NCI-H1092 treated with DMSO at 0.1 percent for 48 hours (cell line): ENCODE measurements at places on chromosomes 16 and 17.
A peak's percentile ranks its signal among the peaks of the same experiment; 100 is the strongest.

- no peak for DNase-seq
Measured at GRCh38 chr17:4938688-4939545, 929 bp downstream of the SLC25A11 start.

- no peak for DNase-seq
Measured at GRCh38 chr16:57411362-57411976, 6.9 kb downstream of the CCL17 start.

GRCh38 chr16:10576390-10577304, 3.8 kb downstream of the EMP2 start:
- no peak for DNase-seq

DNA sequence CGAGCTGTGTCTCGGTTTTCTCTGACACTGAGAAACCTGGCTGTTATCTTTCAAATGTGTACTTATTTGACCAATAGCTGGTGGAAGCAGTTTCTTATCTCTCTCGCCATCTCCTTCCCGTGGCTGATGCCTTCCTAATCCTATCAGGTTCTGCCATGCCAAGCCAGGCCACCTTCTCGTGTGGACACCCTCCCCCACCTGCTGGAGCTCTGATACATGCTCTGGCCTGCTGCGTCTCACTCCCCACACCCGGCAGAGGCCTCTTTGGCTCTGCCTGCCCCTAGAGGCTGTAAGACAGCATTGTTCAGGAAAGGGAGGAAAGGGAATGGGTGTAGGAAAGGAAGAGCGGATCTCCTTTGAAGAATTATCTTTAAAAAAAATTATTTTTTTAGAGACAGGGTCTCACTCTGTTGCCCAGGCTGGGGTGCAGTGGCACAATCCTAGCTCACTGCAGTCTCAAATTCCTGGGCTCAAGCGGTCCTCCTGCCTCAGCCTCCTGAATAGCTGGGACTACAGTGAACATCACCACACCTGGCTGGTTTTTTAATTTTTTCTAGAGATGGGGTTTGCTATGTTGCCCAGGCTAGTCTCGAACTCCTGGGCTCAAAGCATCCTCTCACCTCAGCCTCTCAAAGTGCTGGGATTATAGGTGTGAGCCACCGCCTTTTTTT, 7.5 kb upstream of the ARMC5 start:
- peak; percentile 18 for DNase-seq

GRCh38 chr16:72113616-72113945, 19.9 kb downstream of the DHX38 start:
- DNase-seq: no peak

- no peak for DNase-seq
Measured at GRCh38 chr16:63653044-63653839, 1468.6 kb downstream of the CDH11 start.

- DNase-seq: no peak
Measured at GRCh38 chr17:8091033-8091687, 3.6 kb upstream of the ALOX12B start.

GRCh38 chr17:40122999-40123810, 1.4 kb downstream of the MSL1 start:
- peak; percentile 53 for DNase-seq

DNA sequence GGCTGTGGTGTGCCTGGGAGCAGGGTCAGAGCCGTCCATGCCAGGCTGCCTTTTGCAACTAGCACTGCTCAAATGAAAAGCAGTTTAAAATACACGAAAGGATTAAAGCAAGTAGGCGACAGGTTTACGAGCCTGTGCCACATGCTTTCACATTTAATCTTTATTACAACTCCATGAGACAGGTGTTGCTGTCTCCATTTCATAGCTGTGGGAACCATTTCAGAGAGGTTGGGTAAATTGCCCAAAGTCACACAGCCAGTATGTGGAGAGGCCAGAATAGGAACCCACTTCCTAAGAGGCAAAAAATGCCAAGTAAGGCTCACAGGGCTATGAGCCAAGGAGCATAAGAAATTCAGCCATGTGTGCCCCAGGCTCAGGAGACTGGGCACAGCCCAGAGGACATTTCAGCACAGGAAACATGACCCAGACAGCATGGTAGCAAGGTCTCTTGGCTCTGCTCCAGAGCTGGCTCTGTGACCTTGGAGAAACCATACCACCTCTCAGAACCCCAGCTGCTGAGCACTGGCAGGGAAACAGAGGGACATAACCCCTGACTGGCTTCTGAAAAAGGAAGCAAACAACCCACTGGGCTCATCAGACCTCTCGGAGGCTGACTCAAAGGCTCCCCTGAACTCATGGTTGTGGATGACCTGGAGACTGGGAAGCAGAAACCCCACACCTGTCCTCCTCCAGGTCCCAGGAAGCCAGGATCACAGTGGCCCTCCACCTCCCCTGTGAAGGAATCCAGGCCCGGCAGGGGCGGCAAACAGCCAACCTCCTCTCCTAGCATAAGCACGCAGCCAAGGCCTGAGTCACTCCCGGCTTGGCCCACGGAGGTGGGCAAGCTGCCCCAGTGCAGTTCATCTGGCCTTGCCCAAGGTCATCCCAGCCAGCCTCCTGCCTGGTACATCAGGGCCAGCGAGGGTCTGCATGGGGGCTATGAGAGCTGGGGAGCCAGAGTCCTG, 40.3 kb upstream of the MRPS23 start:
- no peak for DNase-seq

GRCh38 chr17:21034340-21035235, 8.2 kb downstream of the USP22 start:
- DNase-seq: no peak

DNA sequence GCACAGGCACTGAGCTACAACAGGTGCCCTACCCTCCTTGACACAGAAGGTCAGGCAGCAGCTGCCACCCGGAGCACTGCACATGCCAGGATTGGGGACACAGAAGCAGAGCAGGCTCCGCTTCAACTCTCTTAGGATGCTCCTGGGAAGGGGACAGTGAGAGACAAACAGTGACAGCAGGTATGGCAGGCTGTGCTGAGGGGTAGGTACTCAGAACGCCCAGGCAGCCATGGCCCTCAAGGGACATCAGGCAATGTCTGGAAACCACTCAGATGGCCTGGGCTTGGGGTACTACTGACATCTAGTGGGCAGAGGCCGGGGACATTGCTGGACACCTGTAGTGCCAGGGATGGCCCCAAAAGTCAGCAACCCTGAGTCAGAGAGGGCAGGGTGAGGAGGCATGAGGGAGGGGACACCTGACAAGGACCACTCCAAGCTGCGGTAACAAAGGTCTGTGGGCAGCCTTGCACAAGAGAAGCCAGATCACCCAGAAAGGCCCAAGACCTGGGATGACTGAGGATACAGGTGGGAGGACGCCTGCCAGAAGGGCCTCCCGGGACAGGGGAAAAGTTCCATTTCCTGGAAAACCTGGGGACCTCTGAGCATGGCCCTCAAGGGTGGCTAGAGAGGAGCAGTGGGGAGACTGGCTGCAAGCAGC, 21.2 kb downstream of the PEMT start:
- DNase-seq: peak; percentile 47

GRCh38 chr17:82950525-82951102, 110.8 kb upstream of the ZNF750 start:
- DNase-seq: no peak

- no peak for DNase-seq
Measured at GRCh38 chr17:75518201-75518600, 1.9 kb downstream of the TSEN54 start.
